ENCODE measurements at places on chromosomes 6 and 20.

DNA sequence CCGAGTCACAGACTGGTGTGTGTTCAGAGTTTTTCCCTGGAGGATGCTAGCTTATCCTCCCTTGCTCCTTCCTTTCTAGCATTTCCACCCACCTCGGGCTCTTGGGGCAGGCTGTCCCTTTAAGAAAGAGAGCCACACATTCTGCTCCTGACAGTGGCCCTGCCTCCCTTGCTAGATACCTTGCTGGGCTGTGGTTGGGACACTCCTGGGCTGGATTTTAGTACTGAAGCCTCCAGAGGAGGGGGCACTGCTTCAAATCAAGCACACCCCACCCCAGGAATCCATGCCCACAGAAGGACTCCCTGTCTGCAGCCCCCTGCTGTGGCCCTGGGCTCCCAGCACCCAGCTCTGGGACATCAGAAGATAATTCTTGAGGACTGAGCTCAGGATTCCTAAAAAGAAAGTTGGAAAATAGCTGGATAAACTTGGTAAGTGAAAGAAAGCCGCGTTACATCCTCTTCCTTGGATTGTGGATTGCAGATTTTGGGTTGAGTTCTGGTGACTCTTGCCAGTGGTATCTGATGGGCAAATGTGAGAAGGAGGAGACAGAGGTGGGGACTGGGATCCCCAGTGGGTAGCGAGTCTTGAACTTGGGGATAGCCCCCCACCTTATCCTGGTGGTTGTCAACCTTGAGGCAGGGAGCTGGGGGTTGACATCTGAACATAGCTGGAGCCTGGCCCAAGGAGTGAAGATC, 29.0 kb downstream of the DAAM2 start:
- no peak for DNase-seq

GRCh38 chr20:50427719-50428083, 82.5 kb upstream of the PTPN1 start:
- no peak for DNase-seq

GRCh38 chr20:60010689-60011458, 52.7 kb downstream of the CDH26 start:
- DNase-seq = no peak

DNA sequence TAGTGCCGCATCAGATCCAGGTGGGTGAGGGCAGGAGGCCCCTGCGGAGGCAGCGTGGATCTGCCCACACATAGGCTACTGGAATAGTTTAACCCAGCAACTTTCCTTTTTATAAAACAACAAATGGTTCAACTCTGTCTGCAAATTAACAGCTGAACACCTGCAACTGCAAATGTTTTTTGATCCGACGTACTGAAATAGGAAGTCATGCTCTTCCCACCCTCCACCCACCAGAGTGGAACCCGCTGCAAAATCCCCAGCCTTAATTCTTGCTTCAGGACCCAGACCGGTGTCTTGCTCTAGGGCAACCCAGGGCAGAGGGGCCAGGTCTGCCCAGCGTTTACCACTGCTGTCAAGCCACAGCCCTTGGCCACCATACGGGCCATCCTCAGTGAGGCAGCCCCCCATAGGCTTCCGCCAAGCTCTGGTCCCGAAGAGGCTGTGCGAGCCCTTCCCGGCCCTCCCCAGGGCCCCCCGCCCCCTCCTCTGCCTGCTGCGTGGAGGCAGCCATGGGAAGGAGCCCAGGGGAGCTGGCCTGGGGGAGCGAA, 334.3 kb downstream of the ZFAND3 start:
- DNase-seq = no peak

DNA sequence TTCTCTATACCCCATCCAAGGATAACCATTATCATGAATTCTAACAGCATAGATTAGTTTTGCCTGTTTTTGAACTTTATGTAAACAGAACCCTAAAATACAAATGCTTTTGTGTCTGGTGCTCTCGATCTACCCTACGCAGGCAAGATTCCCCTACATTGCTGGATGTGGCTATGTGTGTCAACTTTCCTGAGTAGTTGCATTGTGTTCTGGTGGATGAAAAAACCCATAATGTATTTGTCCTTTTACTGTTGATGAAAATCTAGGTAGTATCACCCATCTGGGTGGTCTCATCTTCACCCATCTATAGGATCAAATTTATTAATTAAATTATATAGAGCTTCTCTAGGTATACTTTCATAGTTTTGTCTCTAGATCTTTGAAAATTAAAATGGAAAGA, 211.7 kb downstream of the ANKRD60 start:
- no peak for DNase-seq

- DNase-seq = no peak
These were observed 17.3 kb upstream of the RHAG start for GRCh38 chr6:49653942-49654341.

- DNase-seq = no peak
These were observed 25.4 kb downstream of the ANKEF1 start for GRCh38 chr20:10060226-10060625.

DNA sequence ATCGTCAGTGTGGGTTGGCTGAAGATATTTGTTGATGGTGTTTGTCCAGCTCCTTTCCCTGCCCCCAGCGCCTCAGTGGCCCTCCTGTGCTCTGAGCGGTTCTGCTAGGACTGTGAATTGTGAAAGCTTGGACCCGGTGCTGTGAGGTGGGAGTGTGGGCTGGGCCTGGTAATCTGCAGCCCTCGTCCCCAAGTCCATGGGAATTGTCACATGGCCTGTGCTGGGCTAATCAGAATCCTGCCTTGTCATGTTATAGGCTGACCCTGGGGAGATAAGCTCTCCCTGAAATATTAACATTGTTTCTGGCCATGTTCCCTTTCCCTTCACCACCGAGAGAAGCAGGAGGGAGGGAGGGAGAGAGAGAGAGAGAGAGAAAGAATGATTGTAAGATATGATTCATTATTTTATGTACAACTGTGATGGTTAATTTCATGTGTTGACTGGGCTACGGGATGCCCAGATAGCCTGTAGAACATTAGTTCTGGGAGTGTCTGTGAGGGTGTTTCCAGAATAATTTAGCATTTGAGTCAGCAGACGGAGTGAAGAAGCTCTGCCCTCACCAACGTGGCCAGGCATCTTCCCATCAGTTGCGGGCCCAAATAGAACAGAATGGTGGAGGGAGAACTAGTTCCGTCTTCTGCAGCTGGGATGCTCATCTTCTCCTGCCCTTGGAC, 62.4 kb downstream of the TFAP2C start:
- no peak for DNase-seq

DNA sequence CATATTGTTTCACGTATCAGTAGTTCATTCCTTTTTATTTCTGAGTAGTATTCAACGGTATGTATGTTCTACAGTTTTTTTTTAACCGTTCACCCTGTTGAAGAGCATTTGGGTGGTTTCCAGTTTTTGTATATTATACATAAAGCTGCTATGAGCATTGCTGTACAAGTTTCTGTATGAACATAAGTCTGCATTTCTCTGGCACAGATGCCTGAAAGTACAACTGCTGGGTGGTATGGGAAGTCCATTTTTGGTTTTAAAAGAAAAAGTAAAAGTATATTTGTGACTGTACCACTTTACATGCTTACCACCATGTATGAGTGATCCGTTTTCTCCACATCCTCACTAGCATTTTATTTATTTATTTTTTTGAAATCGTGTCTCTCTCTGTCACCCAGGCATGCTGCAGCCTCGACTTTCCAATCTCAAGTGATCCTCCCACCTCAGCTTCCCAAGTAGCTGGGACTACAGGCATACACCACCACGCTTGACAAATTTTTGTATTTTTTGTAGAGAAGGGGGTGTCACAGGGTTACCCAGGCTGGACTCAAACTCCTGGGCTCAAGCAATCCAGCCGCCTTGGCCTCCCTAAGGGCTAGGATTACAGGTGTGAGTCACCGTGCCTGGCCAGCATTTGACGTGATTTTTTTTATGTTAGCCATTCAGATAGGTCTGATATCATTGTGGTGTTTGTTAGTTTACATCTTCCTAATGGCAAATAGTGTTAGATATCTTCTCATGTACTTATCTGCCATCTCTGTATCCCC, 11.0 kb upstream of the SIM1 start:
- no peak for DNase-seq

GRCh38 chr20:36967636-36968035, 16.1 kb upstream of the SAMHD1 start:
- peak; percentile 65 for DNase-seq

DNA sequence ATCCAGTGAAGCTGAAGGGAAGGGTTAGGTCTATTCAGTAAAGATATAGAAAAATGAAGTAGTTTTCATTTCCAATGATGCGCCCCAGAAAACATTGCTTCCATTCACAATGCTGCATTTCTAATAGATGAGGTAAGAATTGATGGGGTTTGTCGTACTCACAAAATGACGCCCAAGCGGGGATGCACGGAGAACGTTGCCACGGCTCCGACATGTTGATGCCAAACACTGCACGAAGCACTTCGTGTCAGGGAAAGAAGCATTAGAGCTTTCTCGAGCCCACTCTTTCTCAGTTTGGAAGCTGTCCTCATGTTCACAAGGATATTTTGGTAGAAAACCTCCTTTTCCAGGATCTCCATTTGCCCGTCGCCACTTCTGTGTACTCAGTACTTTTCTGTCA, 21.6 kb upstream of the MAFB start:
- DNase-seq = no peak

DNA sequence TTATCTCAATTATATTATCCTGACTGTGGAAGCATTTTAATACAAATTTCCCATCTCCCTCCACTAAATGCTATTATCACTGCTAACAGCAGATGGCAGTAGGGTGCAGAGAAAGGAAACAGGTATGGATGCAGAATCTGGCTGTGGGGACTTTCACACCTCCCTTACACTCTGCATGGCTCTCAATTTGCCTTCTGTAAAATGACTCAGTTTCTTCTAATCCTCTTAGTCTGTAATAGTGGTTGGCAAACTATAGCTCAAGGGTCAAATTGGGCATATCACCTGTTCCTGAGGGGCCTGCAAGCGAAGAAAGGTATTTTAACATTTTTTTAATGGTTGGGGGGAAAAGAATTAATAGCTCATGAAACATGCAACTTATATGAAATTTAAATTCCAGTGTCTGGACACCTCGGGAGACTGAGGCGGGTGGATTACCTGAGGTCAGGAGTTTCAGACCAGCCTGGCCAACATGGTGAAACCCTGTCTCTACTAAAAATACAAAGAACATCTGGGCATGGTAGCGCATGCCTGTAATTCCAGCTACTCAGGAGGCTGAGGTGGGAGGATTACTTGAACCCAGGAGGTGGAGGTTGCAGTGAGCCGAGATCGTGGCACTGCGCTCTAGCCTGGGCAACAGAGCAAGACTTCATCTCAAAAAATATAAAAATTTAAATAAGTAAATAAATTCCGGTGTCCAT, 83.5 kb downstream of the ZMYND8 start:
- DNase-seq = peak; percentile 7

- no peak for DNase-seq
These were observed 557.6 kb upstream of the MARCKS start for GRCh38 chr6:113299531-113299930.

DNA sequence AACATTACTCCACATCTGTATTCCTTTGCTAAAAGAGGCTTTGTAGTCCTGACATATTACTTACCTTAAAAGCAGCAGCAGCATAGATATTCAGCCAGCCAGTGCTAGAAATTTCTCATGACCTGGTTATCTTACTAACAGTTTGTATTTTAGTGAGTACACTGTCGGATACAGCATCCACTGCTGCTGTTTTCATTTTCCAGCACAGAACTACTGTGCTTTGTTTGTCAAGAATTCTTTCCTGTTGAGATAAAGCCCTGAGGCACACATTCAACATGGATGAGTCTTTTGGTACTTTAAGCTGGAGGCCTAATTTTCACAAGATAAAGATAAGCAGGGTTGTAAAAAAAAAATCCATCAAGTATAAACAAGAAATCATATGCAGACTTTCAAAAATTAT, 311.2 kb upstream of the OPRM1 start:
- no peak for DNase-seq

DNA sequence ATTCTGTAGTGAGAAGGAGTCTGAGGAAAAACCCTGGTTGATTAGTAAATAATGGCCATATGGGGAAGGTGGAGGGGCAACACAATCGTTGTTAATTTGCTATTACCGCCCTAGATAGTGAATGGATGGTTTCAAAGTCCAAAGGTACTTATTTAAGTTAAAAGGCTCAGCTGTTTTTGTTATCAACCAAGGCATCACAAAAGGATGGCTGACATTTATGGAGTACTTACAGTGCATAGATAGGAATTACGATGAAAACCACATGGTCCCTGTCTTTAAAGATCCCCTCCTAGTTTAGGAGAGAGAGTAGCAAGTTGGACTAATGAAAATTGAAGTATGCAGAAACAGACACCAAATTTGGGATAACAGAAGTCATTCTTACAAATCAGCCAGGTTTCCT, 319.6 kb downstream of the CDKAL1 start:
- DNase-seq = no peak

DNA sequence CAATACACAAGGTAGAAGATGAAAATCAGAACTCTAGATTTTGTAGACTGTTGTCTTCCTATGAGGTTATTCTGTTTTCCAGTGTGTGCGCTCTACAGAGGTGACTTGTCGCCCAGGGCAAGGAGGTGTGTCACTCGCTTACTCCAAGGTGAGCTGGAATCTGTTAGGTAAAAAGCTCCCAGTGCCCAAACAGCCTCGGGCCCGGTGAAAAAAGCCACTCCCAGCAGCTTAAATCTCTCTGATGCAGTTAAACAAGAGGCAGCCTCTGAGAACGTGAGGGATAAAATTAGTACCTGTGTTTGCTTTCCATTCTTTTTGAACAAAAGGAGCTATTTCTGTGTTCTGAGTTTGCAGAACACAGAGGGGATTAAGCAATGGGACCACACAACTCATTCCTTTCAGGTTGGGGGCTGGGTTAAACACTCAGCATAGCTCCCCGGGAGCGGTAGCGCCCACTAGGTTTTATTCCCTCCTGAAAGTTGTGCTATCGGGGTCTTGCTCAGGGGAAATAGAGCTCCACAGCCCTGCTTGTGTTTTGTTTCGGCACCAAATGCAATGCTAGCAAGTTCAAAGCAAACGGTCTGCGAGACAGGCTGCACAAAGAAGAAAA, 181.2 kb downstream of the FOXA2 start:
- no peak for DNase-seq

DNA sequence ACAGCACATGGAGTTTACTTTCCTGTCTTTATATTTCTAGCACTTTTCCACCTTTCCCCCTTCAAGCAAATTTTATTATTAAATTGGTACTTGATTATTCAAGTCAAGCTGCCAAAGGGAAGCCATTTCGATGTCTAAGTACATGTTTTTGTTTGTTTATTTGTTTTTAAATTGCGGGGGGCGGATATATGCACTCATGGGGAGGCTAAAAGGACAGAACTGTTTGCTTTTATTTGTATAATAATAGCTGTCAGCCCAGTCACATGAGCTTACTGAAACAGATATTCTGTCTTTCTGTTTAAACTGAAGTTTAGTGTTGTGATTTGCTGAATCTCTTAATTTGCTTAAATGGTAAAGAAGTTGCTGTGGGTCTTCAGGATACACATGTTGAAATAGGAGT, 49.6 kb upstream of the PLCG1 start:
- DNase-seq = no peak

- no peak for DNase-seq
These were observed 62.4 kb downstream of the TNFRSF21 start for GRCh38 chr6:47247227-47247797.

DNA sequence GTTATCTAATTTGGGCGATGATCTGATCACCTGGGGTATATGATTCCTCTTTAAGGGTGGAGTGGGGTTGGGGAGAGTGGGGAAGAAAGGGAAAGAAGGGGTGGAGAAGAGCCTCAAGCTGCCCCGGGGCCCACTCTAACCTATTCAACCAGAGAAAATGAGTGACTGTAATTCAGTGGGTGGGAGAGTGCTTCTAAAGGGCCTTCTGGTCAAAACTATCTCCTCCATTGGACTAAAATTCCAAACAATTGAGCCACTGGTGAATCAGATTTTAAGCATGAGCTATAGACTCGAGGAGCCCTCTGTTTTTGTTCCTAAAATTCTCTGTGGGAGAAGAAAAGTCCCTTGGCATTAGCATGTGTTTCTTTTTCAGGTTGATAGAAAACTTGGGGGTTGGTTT, 296.8 kb downstream of the CLIC5 start:
- DNase-seq = no peak
